ENCODE measurements at places on chromosomes 5 and 9.

- no peak for DNase-seq
Observed at GRCh38 chr5:4206127-4206526, 610.5 kb downstream of the IRX1 start.

DNA sequence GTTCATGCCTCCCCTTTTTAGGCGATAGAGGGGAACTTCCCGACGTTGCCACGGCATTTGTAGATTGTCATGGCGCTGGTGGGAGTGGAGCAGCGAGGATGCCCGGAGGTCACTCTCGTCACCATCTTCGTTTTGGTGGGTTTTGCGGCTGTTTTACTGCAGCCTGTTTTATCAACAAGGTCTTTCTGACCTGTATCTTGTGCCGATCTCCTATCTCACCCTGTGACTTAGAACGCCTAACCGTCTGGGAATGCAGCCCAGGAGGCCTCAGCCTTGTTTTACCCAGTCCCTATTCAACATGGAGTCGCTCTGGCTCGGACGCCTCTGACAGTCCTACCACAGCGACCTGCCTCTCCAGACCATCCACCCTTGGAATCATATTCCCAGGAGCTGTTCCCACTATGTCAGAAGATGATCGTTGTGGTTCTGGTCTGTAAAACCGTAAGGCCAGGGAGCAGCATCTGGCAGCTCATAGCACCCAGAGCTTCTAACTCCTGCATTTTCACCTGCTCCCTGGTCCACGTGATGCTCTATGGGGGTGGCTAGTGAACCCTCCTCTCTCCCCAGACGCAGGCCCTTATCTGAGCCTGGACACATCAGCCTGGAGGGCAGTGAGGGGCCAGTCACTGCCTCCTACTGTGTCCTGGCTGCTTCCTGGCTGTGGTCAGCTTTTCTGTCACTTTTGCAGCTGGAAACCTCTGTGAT, 35.1 kb upstream of the CLK4 start:
- no peak for DNase-seq

GRCh38 chr5:172493906-172494305, 39.6 kb upstream of the SH3PXD2B start:
- DNase-seq, result no peak

DNA sequence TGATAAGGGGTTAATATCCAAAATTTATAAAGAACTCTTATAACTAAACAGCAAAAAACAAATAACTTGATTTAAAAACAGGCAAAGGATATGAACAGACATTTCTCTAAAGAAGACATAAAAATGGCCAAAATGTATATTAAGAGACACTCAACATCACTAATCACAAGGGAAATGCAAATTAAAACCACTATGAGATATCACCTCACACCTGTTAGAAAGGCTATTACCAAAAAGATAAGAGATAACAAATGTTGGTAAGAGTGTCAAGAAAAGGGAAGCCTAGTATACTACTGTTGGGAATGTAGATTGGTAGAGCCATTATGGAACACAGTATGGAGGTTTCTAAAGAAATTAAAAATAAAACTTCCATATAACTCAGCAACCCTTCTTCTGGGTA, 19.4 kb upstream of the SH3TC2 start:
- no peak for DNase-seq

- DNase-seq, result no peak
Observed at GRCh38 chr5:66960369-66961137, 236.0 kb downstream of the CD180 start.

- peak; percentile 94 for DNase-seq
Observed at GRCh38 chr5:143002459-143003327, 232.5 kb downstream of the ARHGAP26 start.

DNA sequence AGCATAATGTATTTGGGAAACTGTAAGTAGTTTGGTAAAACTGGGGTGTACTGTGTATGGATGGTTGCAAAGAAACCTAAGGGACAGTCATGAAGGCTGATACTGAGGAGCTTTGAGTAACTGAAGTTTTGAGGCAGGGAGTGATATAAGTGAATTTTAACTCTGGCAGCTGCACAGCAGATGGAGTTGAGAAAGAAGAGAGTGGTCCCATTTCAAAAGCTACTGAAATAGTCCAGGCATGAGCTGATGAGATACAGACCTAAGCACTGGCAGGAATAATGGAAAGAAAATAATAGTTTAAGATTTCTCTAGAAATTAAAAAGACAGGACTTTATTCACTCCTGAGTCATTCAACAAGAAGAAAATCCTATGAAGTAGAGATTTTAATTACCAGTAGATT, 232.0 kb downstream of the CHSY3 start:
- DNase-seq, result no peak

- DNase-seq, result no peak
Observed at GRCh38 chr5:80141147-80141671, 106.1 kb downstream of the THBS4 start.

DNA sequence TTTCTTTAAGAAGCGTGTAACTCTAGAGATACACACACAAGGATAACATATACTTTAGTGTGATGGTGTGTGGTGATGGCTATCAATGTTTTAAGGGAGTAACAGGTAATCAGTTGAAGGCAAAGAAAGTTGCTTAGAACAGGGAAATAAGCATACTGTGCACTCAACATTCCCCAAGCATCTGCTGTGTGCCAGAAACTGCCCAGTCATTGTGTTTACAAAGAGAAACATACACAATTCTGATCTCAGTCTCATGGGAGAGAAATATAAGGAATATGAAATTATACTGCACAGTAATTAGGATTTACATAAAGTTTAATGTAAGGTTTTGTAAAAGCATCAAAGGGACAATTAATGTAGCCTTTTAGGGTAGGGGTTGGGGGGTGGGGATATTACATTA, 224.1 kb upstream of the TYRP1 start:
- no peak for DNase-seq

DNA sequence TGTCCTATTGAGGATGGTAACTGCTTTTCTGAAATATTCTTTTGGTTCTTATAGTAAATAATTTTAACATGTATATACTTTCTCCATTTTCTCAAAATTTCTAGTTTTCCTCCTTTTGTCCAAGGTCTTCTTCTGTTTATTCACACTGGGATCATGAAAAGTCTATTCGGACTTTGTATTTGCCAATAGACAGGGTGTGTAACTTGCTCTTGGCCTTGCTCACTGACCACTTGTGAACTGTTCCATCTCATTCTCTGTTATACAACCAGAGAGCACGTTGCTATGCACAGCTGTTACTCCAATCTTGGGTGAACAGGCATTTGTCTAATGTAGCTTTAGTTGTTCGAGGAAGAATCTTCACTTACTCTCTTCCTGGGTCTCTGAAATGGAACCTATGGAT, 388.9 kb downstream of the SH3GL2 start:
- DNase-seq, result no peak

GRCh38 chr5:171980792-171981191, 25.6 kb downstream of the FBXW11 start:
- DNase-seq, result no peak

- no peak for DNase-seq
Observed at GRCh38 chr9:98627296-98627695, 81.4 kb downstream of the GABBR2 start.

GRCh38 chr9:80883826-80884579, 805.3 kb downstream of the TLE1 start:
- DNase-seq, result no peak

- DNase-seq, result no peak
Observed at GRCh38 chr5:177300236-177300880, 3.2 kb downstream of the RAB24 start.

DNA sequence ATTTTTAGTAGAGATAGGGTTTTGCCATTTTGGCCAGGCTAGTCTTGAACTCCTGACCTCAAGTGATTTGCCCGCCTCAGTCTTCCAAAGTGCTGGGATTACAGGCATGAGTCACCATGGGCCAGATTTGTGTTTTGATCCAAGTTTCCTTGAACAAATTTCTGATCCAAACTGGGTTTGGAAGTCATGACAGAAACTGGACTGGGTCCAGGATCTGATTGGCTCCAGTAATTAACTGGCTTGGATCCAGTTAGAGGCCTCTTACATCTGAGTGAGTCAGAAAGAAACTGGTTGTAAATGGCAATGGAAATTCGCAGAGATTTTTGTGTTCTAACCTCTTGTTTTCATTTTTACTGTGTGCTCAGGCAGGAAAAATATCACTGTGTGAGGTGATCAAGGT, 141.6 kb downstream of the SLC25A46 start:
- no peak for DNase-seq

GRCh38 chr5:112646139-112646936, 91.3 kb upstream of the APC start:
- DNase-seq, result no peak

DNA sequence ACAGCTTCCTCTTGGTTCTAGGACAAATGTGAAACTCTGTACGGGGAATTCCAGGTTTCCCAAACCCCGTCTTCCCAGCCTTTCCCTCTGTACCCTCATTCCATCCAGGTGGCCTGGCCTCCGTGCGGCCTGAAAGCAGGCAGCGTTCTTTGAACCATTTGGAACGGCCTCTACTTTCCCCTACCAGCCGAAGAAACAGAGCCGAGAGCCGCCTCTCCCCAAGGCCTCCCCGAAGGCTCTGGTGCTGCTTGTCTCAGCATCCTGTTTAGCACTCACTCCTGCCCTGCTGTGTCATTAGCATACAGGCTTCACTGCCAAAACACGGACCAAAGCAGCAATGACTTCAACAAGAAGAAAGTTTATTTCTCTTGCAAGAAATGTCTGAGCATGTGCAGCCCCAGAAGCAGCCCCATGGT, 137.7 kb downstream of the HSD17B3 start:
- no peak for DNase-seq
